SK-N-MC (cell line): ENCODE measurements at places on chromosomes 5 and 9.

DNA sequence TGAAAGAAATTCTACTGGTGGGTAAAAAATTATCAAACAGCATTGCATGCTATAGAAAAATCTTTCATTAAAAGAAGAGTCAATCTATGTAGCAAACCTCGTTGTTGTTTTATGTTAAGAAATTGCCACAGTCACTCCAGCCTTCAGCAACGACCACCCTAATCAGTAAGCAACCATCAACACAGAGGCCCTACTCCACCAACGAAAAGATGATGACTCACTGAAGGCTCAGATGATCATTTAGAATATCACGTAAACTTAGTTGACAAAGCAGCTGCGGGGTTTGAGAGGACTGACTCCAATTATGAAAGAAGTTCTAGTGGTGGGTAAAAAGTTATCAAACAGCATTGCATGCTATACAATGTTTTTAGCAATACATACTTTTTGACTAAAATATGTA is 242.6 kb downstream of the DRD1 start:
- DNase-seq, result no peak

DNA sequence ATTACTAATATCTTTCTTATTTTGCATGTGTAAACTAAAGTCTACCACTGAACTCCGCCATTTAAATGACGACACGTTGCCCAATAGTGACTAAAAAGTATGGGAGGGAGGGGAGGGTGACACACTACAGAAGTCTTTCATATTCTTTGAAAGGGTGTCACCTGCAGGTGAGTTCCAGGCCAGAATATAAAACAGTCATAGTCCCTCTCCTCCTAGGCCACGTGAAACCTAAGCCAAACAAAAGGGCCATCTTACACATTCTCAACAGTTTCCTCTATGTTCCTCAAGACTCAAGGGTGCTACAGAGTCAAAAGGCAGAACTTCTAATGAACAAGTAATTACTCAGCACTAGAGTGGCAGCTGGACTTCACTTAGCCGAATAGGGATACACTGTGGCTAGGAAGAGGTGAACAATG is 6.4 kb downstream of the CEMIP2 start:
- no peak for DNase-seq

- no peak for DNase-seq
Measured at GRCh38 chr9:3329361-3329760, 196.4 kb downstream of the RFX3 start.

DNA sequence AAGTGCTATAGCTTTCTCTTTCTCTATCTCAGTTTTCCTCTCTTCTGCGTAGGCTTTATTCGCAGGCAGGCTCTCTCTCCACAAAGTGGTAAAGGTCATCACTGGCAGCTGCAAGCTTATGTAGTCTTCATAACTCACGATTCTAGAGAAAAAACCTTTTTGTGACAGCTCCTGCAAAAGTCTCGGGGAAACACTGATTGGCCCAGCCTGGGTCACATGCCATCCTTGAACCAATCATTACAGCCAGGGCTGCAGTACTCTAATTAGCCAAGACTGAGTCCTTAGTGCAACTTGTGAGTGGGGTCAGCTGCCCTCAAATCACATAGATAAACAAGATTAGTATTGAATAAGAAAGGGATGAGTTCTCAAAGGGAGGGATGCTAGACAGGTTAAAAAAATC is 18.3 kb upstream of the FRMPD1 start:
- DNase-seq, result no peak

DNA sequence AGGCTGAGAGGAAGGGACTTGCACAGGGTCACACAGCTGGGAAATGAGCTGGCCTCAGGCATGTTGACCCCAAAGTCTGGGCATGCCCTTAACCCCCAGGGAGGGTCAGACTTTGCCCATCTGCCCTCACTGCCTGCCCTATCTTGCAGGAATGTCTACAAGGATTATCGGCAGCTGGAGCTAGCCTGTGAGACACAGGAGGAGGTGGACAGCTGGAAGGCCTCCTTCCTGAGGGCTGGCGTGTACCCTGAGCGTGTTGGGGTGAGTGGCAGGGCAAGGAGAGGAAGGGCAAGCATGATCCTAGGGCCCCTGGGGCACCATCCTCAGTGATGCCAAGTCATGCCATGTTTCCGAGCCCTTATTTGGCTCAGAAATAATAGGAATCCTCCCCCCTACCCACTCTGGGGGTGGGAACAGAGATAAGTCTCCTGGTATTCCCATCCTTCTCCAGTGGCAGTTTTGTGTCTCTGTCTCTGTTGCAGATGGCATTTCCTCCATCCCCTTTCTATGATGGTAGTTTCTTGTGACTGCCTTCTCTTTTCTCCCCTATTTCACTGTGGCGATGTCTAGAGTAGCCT is 28.5 kb downstream of the GOLGA2 start:
- DNase-seq, result no peak

GRCh38 chr9:81833563-81834345 is 94.5 kb upstream of the SPATA31D4 start:
- no peak for DNase-seq

DNA sequence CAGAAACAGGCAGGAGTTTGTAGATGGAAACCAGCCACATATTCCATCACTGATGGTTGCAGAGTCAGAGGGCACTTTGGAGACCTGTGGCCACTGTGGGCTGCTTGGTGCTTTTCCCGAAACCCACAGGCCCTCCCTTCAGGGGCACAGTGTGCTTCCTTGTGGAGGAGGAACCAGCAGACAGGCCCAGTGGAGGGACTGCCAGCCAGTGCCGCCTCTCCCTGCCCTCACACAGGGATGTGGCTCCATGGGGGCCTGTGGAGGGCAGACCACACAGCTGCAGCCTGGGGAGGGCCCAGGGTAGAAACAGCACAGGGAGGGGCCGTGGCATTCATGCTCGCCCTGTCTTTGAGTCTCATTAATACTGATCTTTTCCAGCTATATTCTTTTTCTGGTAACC is 35.2 kb downstream of the CEP72 start:
- no peak for DNase-seq

GRCh38 chr5:45684118-45684517 is 12.1 kb downstream of the HCN1 start:
- DNase-seq, result no peak

GRCh38 chr9:128182893-128183588 is 8.3 kb downstream of the CIZ1 start:
- no peak for DNase-seq

GRCh38 chr5:6676702-6677101 is 36.5 kb upstream of the TENT4A start:
- DNase-seq, result no peak

GRCh38 chr9:131099102-131099606 is 2.8 kb downstream of the AIF1L start:
- no peak for DNase-seq

GRCh38 chr9:12812710-12813109 is 37.9 kb downstream of the LURAP1L start:
- DNase-seq, result no peak

DNA sequence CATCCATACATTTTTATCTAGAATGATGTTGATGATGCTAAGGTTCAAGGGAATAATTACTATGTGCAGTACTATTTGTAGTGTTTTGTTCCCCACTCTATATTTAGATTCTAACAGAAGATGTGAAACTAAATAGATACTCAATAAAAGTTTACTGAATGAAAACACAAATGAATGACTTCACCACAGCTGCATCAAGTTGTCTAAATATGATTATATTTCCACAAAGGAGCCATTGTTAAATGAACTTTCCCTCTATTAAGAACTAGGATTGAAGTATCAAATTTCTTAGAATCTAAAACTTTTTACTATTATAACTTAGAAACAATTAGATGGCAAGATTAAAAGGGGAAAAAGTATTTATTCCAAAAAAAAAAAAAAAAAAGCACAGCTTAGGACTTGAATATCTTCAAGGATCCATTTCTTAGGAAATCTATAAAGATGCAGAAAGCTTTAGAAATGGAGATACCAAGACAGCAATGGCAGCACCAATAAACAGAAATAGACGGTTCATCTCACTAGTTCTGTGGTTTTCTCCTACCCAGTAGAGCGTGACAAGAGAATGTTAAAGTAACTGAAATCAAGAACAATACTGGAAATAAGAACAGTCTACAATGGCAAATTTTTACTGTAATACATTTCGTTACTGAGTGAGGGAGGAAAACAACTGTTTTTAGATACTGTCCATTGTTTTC is 347.6 kb downstream of the EBF1 start:
- no peak for DNase-seq

DNA sequence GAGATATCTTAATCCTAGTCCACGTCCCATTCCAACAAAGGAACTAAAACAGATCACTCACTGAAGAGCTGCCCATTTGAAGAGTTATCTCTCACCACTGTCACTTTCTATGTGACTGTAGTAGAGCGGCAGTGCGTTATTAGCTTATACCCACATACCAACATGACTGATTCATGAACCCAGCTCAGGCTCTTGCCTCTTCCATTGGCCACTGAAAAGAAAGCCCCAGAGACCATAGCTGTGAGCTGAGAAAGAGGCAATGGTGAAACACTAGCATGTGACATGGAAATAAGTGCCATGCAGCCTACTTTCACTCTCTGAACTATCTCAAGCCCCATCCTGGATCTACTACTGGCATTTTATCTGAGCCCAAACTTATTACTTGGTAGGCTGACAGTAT is 151.7 kb upstream of the MOCS2 start:
- DNase-seq, result no peak

- no peak for DNase-seq
Measured at GRCh38 chr9:95499046-95499676, 17.6 kb downstream of the PTCH1 start.
